ENCODE measurements at places on chromosomes 5 and 9.

DNA sequence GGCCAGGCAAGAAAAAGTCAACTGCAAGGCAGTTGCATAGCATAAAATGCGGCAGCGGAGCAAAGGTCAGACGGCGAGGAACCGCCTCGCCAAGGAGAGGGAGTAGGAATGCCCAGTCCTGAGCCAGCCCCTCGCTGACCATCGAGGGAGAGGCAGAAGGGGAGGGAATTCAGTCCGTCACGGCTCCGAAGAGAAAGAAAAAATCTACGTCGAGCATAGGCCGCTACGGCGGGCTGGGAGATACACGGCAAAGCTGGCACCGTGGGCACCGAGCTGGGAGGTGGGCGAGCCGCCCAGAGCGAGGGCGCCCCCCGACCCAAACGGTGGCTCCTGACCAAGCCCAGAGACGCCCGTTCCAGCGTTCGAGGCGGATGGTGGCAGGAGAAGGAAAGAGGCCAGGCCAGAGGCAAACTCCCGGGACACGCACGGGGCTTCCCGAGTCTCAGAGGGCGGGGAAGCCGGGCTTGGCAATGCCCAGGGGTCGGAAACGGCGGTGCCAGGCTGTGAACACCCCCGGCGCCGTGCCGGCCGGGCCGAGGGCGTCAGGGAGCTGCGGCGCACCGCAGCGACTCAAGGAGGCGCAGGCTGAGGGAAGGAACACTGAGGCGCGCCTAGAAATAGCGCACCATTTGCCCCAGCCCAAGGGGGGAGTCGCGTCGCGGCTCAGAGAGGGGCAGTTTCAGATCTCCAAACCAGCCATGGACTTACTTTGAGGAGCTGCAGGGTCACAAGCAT is 518 bp downstream of the SPRY4 start:
- no peak for DNase-seq

DNA sequence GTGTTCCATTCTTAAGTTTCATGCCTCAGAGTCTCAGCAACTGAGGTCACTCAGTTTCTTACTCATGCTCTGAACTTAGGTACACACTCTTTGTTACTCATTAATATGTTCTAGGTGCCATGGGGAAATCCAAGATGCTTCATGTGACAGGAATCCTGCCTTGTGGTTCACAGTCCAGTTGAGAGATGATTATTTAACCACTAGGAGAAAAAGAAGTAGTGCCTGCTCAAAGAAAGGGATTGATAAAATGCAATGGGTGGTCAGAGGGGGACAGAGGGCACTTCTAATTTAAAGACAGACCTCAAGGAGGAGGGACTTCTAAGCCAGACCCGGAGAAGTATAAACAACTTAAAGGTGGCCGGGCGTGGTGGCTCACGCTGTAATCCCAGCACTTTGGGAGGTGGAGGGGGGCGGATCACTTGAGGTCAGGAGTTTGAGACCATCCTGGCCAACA is 69.0 kb downstream of the UGCG start:
- no peak for DNase-seq

GRCh38 chr5:172059661-172060100 is 53.2 kb upstream of the FBXW11 start:
- DNase-seq, result no peak

DNA sequence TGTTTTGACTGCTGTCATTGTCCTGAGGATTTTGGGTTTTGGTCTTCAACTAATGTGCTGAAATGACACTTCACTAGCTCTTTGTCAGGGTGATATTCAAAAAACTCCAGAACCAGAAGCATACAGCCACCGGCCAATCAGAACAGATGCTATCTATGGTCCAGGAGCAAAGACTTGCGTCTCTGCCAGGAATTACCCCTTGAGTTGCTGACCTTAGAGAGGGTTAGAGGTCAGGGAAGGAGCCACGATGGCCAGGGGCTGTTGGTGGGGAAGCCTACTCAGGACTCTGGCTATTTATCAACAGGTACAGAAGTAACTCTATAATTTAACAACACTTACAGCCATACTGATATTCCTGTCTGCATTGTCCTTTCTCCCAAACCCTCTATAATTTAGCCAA is 356.8 kb downstream of the EFNA5 start:
- no peak for DNase-seq

- no peak for DNase-seq
Measured at GRCh38 chr5:157965989-157966388, 107.0 kb upstream of the CLINT1 start.
